ENCODE measurements at places on chromosomes 5 and 9.

- no peak for DNase-seq
Observed at GRCh38 chr5:116573279-116573701, 1.3 kb downstream of the SEMA6A start.

GRCh38 chr5:105057893-105058292, 1495.3 kb upstream of the NUDT12 start:
- no peak for DNase-seq

- DNase-seq = no peak
Observed at GRCh38 chr9:128369024-128369706, 2.0 kb upstream of the URM1 start.

DNA sequence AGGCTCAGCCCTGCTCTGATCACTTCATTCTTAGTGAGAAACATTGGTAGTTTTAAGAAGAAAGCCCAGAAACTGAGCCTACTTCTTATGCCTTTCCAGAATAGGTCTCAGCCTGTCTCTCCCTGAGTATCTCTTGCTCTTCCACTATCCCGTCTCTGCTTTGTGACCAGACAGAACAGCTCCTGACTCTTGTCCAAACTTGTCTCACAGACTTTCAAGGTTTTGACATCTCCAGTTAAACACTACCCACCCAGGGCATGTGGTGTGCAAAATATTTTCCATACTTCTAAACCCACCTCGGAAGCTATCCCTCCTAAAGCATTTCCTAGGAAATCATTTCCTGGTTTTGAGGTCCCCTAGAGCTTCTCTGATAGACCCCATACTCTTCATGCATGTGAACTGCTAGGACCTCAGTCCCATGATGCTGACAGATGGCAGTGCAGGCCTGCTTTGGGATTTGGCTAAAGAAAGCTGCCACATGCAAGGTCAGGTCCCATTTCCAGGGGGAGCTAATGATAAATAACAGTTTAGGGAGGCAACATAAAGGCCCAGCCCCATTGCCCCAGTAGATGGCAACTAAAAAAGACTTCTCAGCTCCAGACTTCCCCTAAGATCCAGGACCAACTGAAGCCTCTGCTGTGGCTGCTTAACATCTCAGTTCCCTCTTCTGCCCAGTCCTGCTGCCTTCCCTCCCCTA, 211.5 kb downstream of the MED10 start:
- DNase-seq = no peak

DNA sequence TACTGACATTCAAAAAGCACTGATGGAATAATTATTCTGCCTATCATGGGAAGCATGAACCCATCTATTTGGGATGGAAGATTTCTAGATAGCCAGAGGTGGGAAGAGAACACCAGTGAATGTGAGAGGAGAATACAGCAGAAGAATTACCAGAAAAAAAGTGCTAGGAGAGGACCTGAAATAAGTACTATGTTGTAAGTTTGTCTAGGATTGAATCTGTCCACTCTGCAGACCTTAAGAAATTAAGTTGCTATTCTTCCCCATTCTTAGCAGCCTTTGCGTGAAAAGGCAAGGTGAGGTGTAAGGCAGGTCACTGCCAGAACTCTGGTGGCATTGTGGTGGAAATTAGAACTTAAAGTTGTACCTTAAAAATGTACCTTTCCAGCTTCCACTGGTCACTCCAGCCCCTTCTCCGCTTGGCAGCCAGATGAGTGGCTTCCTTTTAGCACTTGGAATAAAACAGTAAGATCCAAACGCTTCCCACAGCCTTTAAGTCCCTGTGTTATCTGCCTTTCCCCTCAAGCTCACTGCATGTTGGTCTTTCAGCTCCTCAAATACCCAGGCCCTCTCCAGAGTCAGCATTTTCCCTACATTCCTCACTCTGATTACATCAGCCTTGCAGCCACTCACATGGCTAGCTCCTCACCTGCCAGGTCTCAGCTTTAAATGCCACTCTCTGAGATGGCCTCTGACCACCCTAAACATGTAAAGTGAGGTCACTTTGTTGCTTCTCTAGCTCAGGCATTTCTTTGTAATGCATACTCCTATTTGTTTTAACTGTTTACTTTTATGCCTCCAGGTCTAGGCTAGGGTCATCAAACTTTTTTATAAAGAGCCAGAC, 253.0 kb downstream of the EPB41L4A start:
- DNase-seq = no peak

DNA sequence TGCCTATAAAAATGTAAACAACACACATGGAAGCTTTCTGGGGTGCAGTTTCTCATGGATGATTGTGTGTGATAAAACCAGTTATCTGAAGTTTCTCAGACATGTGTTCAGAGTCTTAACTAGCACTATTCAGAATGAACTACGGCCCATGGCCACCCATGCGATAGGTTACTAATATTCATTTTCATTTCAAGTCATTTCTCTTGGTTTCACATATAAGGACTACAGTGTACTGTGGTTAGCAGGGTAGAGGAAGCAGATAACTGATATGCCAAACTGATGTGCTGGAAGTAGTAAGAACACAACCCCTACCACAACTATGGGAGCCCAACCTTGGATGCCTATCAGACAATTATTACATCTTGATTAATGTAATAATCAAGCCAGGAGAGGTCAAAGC, 372.1 kb downstream of the DTWD2 start:
- no peak for DNase-seq

DNA sequence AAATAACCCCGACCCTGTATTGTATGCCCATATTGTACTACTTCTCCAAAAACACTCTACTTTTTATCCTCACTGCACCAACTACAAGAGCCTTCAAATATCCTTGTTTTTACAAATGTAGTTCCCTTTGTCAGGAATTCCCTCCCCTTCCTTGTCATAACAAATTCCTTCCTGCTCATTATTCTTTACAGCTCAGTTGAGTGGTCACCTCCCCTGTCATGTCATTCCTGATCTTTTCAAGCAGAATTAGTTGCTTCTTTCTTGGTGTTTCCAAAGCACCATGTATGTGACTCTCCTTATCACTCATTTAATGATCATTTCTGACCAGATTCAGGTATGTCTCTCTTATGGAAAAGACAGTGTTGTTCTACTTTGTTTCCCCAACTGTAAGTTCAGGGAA, 194.2 kb upstream of the SMC2 start:
- no peak for DNase-seq

- DNase-seq = peak; percentile 25
Observed at GRCh38 chr5:6544561-6544935, 88.3 kb downstream of the NSUN2 start.
